NCI-H1694 treated with DMSO at 0.1 percent for 48 hours (cell line): ENCODE measurements at places on chromosomes 11 and 22.

GRCh38 chr11:111426617-111427016 is 47.5 kb upstream of the POU2AF1 start:
- peak; percentile 35 for DNase-seq

GRCh38 chr11:61954851-61955421 is 4.8 kb downstream of the BEST1 start:
- DNase-seq: no peak

GRCh38 chr22:46628756-46629155 is 8.6 kb downstream of the GRAMD4 start:
- no peak for DNase-seq

GRCh38 chr11:16933756-16934603 is 80.2 kb downstream of the PLEKHA7 start:
- DNase-seq: no peak

- DNase-seq: no peak
Observed at GRCh38 chr11:3836903-3837302, 3.9 kb downstream of the RHOG start.

GRCh38 chr11:113555071-113555619 is 79.9 kb upstream of the DRD2 start:
- DNase-seq: no peak

DNA sequence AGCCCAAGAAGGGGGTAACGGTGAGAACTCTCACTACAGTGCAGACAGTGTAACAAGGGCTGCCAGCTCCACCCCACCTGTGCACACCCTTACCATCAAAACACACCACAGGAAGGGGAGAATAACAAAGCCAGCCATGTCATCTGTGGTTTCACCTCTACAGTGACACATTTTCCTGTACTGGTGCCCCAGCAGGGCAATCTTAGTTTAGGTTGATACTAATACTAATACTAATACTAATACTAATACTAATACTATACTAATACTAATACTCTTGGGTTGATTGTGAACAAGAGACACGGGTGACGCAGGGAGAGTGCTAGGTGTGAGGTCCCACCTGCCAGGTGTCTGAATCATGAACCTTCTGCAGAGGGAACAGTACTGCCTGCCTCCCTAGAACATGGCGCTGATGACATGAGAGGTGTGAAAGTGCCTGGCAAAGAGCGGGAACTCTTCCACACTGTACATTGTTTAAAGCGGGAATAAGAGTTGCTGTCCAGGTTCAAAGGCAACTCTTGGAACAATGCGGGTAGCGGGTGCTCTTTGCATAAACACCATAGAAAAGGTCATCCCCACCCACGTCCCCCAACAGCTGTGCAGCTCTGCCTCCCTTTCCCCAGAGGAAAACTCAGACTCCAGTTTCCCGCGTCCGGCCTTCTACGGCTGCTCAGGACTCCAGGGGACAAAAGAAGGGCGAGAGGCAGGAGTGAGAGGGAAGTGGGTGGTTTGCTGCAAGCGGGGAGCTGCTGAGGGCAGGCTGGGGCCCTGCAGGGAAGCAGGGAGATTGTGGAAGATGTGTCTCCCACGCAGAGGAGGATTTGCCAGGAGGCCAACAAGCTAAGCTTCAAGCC is 25.0 kb upstream of the TMPRSS4 start:
- no peak for DNase-seq

GRCh38 chr22:50525104-50525857 is at the start of gene SCO2:
Gene SCO2, minus strand, starts transcription at chr22:50525598. Its CDS starts 1,187 bp downstream, at chr22:50524411.
- DNase-seq: peak; percentile 94

- DNase-seq: no peak
Observed at GRCh38 chr11:20042045-20042639, 118.1 kb downstream of the DBX1 start.

DNA sequence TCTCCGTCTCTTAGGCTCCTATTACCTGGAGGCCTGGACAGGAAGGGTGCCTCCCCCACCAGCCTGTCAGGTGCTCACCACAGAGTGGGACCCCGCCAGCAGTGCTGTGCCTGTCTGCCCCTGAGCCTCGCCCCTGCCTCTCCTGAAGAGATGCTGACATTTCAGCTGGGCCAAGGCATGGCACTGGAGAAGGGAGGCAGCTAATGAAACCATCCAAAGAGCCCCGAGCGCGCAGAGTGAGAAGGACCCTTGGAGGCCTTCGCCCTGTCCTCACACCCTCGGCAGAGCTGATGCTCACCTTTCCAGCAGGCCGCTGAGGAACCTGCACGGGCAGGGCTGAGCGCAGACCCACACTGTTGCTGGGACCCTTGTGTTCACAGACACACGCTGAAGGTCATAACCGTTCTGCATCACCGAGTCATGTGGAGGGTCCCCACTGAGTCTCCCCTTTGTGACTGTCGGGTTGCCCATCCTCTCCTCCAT is 2.1 kb upstream of the LRFN4 start:
- no peak for DNase-seq

- no peak for DNase-seq
Observed at GRCh38 chr11:124717786-124718651, 21.7 kb upstream of the NRGN start.

DNA sequence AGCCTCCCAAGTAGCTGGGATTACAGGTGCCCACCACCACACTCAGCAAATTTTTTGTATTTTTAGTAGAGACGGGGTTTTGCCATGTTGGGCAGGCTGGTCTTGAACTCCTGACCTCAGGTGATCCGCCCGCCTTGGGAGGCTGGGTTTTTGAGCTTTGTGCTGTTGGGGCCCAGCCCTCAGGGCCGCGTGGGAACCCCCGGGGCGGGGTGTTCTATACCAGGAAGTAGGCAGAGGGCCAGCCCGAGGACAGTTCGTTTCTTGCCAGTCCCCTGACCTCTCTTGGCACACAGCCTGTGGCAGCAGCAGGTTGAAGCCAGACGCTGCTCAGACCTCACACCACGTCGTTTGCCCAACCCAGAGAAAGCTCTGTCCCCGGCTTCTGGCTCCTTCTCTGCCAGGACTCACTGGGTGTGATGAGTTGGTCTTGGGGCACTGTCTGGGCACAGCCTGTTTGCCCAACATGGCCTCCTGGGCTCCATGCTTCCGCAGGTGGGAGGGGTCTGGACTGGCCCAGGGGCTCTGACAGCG is 24.9 kb upstream of the CHKA start:
- no peak for DNase-seq

DNA sequence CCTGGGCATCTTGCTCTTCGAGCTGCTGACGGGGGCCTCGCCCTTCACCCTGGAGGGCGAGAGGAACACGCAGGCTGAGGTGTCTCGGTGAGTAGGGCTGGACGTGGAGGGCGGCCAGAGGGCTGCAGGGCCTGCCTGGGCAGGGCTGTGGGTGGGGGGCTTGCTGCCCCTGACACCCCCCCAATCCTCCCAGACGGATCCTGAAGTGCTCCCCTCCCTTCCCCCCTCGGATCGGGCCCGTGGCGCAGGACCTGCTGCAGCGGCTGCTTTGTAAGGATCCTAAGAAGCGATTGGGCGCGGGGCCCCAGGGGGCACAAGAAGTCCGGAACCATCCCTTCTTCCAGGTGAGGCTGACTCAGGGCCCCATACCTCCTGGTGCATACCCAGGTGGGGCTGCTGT is 2.7 kb downstream of the RPS6KA4 start:
- DNase-seq: no peak

- DNase-seq: no peak
Observed at GRCh38 chr22:46721501-46722085, 16.5 kb downstream of the CERK start.

GRCh38 chr22:48284671-48285070 is 1522.2 kb downstream of the TBC1D22A start:
- no peak for DNase-seq

- no peak for DNase-seq
Observed at GRCh38 chr11:97814325-97814959, 1206.3 kb upstream of the CNTN5 start.

GRCh38 chr11:12089041-12089440 is 21.3 kb upstream of the MICAL2 start:
- no peak for DNase-seq

DNA sequence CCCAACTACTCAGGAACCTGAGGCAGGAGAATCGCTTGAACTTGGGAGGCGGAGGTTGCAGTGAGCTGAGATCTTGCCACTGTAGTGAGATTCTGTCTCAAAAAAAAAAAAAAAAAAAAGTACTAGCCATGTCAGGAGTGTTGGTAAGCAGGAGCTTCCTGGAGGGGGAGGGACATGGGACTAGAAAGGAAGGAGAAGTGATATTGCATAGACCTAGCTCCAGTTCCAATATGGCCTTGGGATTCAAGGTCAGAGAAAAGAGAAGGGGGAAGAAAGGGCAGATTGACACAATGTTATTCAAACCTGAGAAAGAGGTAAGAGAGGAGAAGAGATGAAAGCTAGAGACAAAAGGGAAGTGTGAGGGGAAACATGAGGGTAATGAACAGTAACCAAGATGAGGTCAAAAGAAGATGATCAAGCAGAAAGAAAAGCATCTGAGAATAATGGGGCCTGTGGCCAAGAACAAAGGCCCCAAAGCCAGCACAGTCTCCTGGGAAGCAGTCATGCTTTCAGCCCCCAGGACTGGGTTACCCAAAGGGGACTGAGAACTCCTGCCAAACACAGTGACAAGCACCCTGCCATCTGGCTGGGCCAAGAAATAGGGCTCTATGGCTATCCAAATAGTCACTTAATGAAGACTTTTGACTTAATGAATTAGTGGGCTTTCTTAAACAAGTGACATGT is 51.7 kb upstream of the FTH1 start:
- DNase-seq: no peak

DNA sequence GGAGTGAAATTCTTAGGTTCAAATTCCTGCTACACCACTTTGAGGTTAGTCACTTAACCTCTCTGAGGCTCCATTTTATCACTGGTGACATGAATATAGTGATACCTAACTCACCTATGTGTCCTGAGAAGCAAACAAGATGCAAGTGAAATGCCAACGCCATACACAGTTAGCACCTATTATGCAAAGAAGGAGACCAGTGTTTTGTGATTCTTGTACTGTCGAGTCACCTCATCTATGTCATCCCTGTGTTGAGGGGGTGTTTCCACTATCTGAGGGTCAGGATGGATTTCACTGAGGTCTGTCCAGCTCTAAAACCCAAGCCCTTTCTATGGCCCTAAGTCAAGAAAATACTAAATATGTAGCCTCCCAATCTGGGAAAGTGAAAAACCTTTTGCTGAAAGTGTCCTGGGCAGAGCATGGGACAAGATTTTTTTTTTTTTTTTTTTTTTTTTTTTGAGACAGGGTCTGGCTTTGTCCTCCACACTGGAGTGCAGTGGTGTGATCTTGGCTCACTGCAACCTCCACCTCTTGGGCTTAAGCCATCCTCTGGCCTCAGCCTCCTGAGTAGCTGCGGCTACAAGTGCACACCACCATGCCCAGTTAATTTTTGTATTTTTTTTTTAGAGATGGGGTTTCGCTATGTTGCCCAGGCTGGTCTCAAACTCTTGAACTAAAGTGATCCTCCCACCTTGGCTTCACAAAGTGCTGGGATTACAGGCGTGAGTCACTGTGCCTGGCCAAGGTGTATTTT is 5.0 kb upstream of the MCM5 start:
- DNase-seq: no peak

DNA sequence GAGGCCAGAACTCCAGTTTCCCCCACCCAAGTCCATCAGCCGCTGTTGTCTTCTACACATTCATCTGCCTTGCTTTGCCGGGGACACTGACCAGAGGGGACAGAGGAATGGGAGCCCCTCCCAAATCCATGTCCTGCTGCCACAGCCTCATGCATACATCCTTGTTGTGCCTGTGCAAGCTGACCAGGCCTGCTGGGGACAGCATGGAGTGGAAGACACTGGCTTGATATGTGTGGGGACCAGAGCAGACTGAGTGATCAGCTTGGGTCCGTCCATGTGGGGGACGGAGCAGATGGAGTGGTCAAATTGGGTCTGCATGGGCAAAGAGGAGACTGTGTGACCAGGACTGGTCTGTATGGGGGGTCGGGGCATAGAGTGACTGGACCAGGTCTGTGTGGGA is 43.8 kb downstream of the KCNC1 start:
- no peak for DNase-seq

DNA sequence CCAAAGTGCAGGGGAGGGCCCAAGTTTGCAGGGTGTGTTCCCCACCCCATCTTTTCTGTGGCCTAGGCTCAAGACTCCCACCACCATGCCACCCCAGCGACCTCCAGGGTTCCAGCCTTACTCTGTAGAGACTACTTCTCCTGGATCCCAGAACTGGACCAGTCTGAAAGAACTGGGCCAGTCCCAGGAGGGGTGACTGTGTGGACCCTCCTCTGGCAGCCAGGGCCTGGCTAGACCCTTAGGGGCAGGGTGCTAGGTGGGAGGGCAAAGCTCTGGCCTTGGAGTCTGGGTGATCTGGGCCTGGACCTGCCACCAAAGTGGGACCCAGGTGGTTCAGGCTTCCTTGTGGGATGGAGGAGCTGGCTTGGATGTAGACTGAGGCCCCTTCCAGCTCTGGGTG is 41.8 kb upstream of the ACCSL start:
- no peak for DNase-seq

- DNase-seq: no peak
Observed at GRCh38 chr22:45310331-45310976, 720 bp downstream of the FAM118A start.

- DNase-seq: no peak
Observed at GRCh38 chr11:125129316-125129993, 18.0 kb upstream of the TMEM218 start.

GRCh38 chr11:115470928-115471327 is 33.3 kb downstream of the CADM1 start:
- DNase-seq: no peak

- no peak for DNase-seq
Observed at GRCh38 chr11:79960461-79960860, 519.6 kb upstream of the TENM4 start.

GRCh38 chr22:21587803-21588611 is 20.5 kb downstream of the UBE2L3 start:
- no peak for DNase-seq

DNA sequence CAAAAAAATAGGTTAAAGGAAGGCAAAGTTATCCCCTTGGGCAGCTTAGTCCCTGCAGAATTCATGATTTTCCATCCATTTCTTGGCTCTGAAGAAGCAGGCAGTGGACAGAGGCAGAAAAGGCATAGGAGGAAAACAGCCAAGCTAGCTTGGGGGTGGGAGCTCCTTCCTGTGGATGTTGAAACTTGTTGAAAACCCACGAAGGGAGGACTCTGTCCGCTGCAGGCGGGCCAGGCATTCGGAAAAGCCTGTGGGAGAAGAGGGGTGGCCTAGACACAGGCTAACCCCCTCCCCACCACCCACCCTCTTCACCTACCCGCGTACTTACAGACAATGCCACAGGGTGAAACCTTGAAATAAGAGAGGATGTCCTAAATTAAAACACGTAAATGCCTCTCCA is 72.1 kb downstream of the C22orf31 start:
- DNase-seq: no peak

DNA sequence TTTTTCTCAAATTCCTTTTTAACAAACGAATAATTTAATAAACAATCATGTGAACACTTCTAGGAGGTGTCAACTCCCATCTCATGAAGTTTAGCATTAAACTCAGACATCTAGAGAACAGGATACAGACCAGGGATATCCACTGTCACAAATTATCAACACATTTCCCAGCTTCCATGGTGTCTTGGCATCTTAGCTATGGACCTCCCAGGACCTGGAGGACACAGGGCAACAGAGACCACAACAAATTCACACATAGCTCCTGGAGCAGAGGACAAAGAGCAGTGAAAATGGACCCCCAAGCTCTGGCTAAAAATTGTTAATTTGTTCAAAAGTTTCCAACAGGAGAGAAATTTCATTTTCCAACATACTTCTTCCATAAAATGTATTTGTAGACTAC is 102.2 kb downstream of the SGSM3 start:
- DNase-seq: no peak

- DNase-seq: no peak
Observed at GRCh38 chr11:637593-638521, 788 bp downstream of the DRD4 start.

- no peak for DNase-seq
Observed at GRCh38 chr11:114147375-114148012, 88.0 kb downstream of the ZBTB16 start.

GRCh38 chr11:62061356-62062222 is 62.2 kb upstream of the INCENP start:
- no peak for DNase-seq
